Stomach (tissue), 19 donors: ENCODE measurements at places on chromosomes 1 and 21. TPM values are rescaled to one million over a fixed set of nuclear protein-coding genes. Genes with fewer than 3 reads are reported as not detected.

DNA sequence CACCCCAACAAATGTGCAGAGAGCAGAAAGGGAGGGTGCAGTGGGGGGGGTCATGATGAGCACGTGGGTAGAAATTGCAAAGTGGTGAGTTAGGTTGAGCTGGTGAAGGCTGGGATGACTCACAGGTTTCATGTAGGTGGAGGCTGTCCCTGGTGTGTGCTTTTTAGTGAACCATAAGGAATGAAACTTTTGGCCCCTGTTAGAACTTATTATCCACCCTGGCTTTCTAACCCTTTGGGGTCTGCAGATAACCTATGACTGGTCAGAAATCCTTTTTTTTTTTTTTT, 46.9 kb downstream of the DOP1B start:
- peaks cover 26% of the 10 kb centered on the region for H3K4me1 ChIP-seq
- H3K36me3 ChIP-seq: no peaks in the 10 kb centered on the region
- no peaks in the 10 kb centered on the region for H3K27me3 ChIP-seq
- DNase-seq: peak; percentile 72
- peak overlapping the region; percentile 63 for H3K27ac ChIP-seq

GRCh38 chr1:233689748-233690254, 75.9 kb downstream of the KCNK1 start:
- DNase-seq: no peak
- no peaks in the 10 kb centered on the region for H3K36me3 ChIP-seq
- no peaks in the 10 kb centered on the region for H3K27me3 ChIP-seq
- peaks cover 7% of the 10 kb centered on the region for H3K4me1 ChIP-seq

GRCh38 chr21:15498455-15498854, 231.3 kb upstream of the USP25 start:
- H3K27me3 ChIP-seq: no peaks in the 10 kb centered on the region
- no peak for DNase-seq
- no peak overlapping the region for H3K4me3 ChIP-seq

DNA sequence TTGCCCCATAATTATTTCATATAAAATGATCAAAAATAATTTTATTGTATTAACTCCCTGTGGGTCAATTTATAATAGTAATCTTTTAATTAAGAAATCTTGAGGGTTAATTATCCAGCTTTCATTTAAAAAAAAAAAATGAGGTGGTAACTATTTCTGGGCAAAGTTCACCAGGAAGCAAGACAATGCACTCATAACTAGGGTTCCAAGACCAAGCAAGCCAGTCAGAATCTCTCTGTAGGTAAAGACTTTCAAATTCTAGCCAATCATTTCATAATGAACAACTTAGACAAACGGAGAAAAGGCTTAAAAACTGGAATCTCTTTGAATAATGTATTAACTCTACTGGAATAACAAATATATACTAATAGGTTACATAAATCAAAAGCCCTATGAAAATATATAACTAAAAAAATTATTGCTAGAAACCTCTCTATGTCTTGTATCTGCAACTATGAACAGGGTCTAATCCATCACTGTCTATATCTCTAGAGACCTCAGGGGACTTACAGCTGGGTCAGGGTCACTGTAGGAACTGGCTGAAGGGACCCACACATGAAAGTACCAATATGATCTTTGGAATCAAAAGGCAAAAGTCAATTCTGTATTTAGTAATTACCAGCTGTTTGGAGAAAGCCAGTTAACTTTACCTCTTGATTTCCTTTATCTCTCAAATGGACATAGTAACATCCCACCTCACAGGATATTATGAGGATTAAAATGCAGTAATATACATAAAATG, 43.3 kb downstream of the APP start:
- peaks cover 82% of the 10 kb centered on the region for H3K4me1 ChIP-seq
- H3K27me3 ChIP-seq: no peaks in the 10 kb centered on the region
- DNase-seq: no peak
- H3K36me3 ChIP-seq: no peaks in the 10 kb centered on the region
- H3K4me3 ChIP-seq: no peak overlapping the region

- peak overlapping the region; percentile 84 for H3K27ac ChIP-seq
- H3K4me3 ChIP-seq: peak overlapping the region; percentile 56
- no peaks in the 10 kb centered on the region for H3K27me3 ChIP-seq
- peaks cover 60% of the 10 kb centered on the region for H3K4me1 ChIP-seq
- H3K36me3 ChIP-seq: no peaks in the 10 kb centered on the region
- no peak for DNase-seq
Observed at GRCh38 chr1:27011976-27012563, 580 bp downstream of the TENT5B start.

GRCh38 chr1:178092878-178093493, 918 bp upstream of the RASAL2 start:
- DNase-seq: peak; percentile 26
- peaks cover 48% of the 10 kb centered on the region for H3K4me1 ChIP-seq
- H3K36me3 ChIP-seq: no peaks in the 10 kb centered on the region
- H3K27ac ChIP-seq: peak overlapping the region; percentile 89
- peak overlapping the region; percentile 90 for H3K4me3 ChIP-seq

DNA sequence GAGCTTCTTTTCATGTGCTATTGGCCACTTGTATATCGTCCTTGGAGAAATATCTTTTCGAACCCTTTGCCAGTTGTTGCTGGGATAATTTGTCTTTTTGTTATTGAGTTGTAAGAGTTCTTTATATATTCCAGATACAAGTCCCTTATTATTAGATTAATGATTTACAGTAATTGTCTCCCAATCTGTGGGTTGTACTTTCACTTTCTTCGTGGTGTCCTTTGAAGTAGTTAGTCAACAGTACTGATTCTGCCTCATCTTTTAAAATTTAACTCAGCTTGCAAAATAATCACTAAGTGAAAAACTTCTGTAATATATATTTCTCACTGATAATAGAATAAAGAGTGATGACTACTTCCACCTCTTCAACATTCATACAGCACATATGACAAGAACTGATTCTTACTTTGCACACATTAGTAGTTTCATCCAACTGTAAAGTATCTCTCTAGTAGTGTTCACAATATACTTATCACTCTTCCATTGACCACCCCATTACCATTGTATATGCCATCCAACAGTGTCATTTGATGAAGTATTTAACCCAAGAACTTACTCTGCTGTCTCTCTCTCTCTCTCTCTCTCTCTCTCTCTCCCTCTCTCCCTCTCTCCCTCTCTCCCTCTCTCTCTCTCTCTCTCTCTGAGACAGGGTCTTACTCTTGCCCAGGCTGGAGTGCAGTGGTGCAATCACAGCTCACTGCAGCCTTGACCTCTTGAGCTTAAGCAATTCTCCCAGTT, 104.2 kb upstream of the DMRTA2 start:
- no peaks in the 10 kb centered on the region for H3K27me3 ChIP-seq
- H3K4me3 ChIP-seq: no peak overlapping the region
- H3K4me1 ChIP-seq: no peaks in the 10 kb centered on the region

DNA sequence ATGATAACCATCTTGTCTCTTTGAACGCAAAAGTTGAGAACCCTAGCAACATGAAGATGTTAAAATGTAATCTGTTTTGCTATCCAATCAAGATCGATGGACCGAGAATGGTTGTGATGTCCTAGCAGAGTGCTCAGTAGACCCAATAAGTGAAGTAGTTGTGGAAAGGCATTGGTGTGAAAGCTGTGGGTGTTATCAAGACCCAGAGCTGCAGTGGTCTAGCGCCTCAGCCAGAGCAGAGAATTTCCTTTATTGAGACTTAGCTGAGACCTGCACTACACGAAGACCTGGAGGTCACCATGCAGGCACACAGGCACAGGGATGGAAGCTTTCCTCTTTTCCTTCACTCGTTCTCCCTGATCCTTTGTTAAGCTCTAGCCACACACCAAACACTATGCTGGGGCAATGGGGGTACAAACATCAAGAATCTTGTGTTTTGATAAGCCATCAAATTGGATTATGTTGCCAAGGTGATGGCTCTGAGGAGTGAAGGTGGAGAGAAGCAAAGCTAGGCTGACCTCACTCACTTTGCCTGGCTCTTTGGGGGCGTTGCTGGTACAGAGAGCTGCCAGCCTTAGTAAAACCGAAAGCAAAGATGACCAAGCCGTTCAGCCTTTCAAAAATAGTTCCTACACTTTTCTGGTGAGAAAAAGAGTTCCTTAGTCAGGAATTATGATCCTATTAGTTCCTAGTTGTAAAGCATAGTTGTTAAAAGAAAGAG, 24.1 kb downstream of the METTL13 start:
- H3K4me3 ChIP-seq: no peak overlapping the region
- no peaks in the 10 kb centered on the region for H3K4me1 ChIP-seq
- no peaks in the 10 kb centered on the region for H3K27me3 ChIP-seq
- no peaks in the 10 kb centered on the region for H3K36me3 ChIP-seq
- DNase-seq: no peak

- no peak overlapping the region for H3K27ac ChIP-seq
- H3K4me1 ChIP-seq: no peaks in the 10 kb centered on the region
- H3K36me3 ChIP-seq: no peaks in the 10 kb centered on the region
- no peak for DNase-seq
- no peaks in the 10 kb centered on the region for H3K27me3 ChIP-seq
Observed at GRCh38 chr1:163056831-163057230, 12.3 kb upstream of the RGS4 start.

GRCh38 chr1:226596531-226597165, 48.1 kb downstream of the STUM start:
- DNase-seq: no peak
- no peak overlapping the region for H3K27ac ChIP-seq

DNA sequence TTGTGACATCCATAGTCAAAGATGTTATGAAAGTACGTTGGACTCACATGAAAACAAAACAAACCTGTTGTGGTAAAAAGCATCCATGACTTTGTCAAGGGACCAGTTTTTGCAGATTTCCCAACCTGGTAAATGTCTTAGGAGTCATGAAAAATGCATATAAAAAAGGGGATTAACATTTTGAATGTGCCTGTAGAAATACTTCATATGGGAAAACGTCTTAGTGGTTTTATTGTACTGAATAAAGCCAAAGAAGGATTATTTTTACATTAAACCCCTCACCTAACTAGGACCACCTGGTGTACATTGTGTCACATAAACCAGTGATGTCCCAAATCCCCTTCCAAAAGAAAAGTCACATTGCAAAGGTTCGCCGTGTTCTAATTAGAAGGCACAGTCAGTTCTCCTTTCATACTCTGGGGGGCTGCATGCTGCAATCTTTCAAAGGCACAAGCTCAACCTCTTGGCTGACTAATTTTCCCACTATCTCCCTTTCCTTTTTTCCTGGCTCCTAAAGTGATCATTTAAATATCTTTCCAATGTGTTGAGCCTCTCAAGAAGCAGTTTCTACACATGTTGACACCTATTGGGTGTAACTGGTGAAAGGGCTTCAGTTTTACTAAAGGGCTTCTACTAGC, 119.8 kb upstream of the SPAG17 start:
- peak; percentile 26 for DNase-seq
- H3K36me3 ChIP-seq: no peaks in the 10 kb centered on the region
- no peak overlapping the region for H3K27ac ChIP-seq
- no peaks in the 10 kb centered on the region for H3K27me3 ChIP-seq
- no peak overlapping the region for H3K4me3 ChIP-seq

GRCh38 chr1:199762572-199762971, 264.9 kb upstream of the NR5A2 start:
- H3K4me3 ChIP-seq: no peak overlapping the region
- H3K36me3 ChIP-seq: no peaks in the 10 kb centered on the region
- no peak overlapping the region for H3K27ac ChIP-seq
- no peaks in the 10 kb centered on the region for H3K4me1 ChIP-seq
- no peaks in the 10 kb centered on the region for H3K27me3 ChIP-seq

DNA sequence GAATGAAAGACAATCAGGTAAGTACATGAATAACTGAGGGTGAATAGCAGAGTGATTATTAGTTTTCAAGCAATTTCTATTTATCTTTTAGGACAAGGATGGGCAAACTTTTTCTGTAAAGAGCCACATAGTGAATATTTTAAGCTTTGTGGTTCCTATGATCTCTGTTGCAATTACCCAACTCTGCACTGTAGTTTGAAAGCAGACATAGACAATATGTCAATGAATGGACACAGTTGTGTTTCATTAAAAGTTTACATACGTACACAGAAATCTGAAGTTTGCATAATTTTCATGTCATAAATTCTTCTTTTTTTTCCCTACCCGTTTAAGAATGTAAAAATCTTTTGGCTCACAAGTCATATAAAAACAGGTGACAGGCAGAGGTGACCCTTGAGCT, 71.4 kb downstream of the ZNF281 start:
- no peak for DNase-seq
- H3K27me3 ChIP-seq: no peaks in the 10 kb centered on the region
- no peak overlapping the region for H3K4me3 ChIP-seq
- H3K4me1 ChIP-seq: peaks cover 4% of the 10 kb centered on the region

DNA sequence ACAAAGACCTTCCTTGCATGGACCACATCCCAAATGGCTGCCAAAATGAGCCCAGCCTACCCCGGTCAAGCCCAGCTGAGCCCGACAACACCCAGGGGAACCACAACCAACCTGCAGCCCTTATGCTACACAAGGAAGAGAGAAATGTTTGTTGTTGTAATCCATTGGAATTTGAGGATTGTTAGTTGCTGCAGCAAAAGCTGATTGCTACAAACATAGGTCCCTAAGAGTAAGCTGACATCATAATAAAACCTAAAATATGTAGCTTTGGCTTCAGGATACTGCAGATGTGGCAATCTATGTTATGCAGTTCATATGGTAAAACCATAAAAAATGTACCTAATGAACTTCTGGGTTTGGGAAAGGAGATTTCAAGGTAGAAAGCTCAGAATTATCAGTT, 65.5 kb upstream of the DNAH14 start:
- DNase-seq: no peak
- no peaks in the 10 kb centered on the region for H3K27me3 ChIP-seq
- no peaks in the 10 kb centered on the region for H3K4me1 ChIP-seq
- H3K36me3 ChIP-seq: no peaks in the 10 kb centered on the region
- no peak overlapping the region for H3K4me3 ChIP-seq

- no peaks in the 10 kb centered on the region for H3K27me3 ChIP-seq
- no peaks in the 10 kb centered on the region for H3K4me1 ChIP-seq
- no peaks in the 10 kb centered on the region for H3K36me3 ChIP-seq
- no peak overlapping the region for H3K4me3 ChIP-seq
- H3K27ac ChIP-seq: no peak overlapping the region
- no peak for DNase-seq
Observed at GRCh38 chr1:6157528-6158174, 22.5 kb downstream of the CHD5 start.

DNA sequence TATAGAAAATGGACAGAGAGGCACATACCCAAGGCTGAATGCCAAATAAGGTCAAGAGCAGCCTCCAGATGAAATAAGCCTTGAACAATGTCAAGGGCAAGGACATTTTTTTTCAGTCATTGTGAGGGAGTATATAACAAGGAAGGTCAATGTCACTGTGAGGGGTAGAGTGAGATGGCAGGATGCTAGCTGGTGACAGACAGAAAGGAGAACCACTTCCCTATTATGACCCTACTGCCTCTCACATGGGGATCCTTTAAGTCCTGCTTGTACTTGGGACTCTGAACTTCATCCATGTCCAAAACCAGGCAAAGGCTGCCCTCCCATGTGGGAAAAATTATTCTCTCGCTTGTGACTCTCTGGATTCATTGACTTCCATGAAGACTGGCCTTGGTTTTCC, 119.5 kb upstream of the COA6 start:
- H3K27ac ChIP-seq: no peak overlapping the region
- H3K36me3 ChIP-seq: no peaks in the 10 kb centered on the region
- H3K27me3 ChIP-seq: no peaks in the 10 kb centered on the region
- no peaks in the 10 kb centered on the region for H3K4me1 ChIP-seq
- no peak for DNase-seq
- no peak overlapping the region for H3K4me3 ChIP-seq

SLC2A5 gene
- total RNA-seq: 2.7 TPM

TRIM46 gene
- total RNA-seq: 5.4 TPM

TTC34 gene
- total RNA-seq: 1.3 TPM

GBP6 gene
- total RNA-seq: not detected

ARF1 gene
- total RNA-seq: 131 TPM
